ENCODE measurements at places on chromosomes 7 and 10.

DNA sequence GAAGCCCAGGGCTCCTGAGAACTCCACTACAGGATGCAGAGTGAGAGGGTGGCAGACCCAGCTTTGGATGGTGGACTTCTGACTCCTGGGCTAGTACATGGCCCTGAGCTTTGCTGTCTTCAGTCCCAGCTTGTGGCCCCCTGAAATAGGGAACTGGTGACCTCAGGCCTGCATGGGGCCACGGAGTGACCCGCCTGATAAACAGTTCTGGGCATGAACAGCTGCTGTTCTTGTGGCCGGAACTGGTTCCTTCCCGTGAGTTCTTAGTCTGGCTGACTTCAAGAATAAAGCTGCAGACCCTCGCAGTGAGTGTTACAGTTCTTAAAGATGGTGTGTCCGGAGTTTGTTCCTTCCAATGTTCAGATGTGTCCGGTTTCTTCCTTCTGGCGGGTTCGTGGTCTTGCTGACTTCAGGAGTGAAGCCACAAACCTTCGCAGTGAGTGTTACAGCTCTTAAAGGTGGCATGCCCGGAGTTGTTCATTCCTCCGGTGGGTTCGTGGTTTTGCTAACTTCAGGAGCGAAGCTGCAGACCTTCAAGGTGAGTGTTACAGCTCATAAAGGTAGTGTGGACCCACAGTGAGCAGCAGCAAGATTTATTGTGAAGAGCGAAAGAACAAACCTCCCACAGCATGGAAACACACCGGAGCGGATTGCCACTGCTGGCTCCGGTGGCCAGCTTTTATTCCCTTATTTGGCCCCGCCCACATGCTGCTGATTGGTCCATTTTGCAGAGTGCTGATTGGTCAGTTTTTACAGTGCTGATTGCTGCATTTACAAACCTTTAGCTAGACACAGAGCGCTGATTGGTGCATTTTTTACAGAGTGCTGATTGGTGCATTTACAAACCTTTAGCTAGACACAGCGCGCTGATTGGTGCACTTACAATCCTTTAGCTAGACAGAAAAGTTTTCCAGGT, 268.0 kb downstream of the ZEB1 start:
- DNase-seq: no peak

DNA sequence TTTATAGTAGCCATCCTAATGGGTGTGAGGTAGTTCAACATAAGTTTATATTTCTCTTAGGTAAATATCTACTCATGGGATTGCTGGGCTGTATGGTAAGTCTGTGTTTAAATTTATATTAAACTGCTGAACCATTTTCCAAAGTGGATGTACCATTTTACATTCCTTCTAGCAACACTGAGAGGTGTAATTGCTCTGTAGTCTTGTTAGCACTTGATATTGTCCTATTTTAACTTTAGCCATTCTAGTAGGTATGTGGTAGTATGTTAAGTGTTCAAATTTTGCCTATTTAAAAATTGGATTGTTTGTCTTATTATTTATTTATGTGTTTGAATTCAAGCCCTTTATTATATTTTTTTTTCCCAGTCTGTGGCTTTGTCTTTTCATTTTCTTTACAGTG, 2.6 kb upstream of the HPS1 start:
- no peak for DNase-seq

DNA sequence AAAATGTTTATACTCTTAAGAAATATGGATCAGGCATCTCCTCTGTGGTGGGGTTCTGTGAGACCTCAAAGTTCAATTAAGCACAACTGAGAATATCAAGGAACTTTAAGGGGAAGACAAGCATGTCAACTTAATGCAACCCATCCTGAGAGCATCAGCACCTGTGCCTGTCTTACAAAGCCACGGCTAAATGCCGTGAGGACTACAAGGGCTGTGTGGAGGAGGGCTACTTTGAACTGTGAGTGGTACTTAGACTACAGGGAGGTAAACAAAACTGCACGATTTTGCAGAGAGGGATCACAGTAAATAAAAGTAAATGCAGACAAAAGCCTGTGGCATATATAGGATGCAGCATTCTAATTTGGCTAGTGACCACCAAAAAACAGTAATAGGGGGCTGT, 139.1 kb downstream of the ATE1 start:
- DNase-seq: no peak

DNA sequence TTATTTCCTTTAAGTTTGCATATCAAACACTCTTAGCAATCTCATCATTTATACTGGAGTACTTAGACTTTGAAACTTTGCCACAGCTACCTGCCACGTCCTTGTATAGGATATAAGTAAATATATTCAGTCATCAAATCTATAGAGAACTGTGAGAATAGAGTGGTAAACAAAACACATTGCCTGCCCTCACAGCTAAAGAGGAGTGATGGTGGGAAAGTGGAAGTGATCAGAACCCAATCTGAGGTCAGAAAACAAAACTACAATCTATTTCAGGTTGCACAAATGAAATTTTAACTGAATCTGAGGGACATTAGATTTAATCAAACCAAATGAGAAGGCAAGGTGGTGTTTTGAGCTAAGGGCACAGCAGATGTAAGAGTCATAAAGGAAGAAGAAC, 74.8 kb downstream of the ZEB1 start:
- no peak for DNase-seq

DNA sequence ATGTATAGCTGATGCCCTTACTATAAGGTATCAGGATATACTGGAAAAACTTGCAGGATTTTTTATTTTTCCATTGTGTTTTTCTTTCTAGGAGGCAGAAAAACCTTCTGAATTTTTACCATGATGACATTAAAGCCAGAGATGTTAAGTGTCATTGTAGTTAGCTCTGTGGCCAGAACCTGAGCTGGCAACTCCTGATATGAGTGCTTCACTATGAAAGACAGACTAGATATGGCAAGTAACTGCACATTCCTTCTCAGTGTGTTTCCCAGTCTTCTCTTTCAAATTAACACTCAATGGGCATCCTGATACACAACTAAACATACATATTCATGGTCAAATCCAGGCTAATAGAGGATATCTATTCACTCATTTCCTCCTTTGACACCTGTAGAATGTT, 166.2 kb downstream of the CTTNBP2 start:
- no peak for DNase-seq

DNA sequence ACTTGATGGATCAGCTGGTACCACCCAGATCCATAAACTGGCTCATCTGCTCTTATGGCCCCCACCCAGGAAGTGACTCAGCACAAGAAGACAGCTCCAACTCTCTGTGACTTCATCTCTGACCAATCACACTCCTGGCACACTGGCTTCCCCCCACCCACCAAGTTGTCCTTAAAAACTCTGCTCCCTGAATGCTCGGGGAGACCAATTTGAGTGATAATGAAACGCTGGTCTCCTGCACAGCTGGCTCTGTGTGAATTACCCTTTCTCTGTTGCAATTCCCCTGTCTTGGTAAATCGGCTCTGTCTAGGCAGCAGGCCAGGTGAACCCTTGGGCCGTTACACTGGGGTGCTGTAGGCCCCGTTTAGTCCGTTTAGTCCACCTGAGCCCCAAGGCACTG, 23.4 kb upstream of the BNIP3 start:
- DNase-seq: no peak

DNA sequence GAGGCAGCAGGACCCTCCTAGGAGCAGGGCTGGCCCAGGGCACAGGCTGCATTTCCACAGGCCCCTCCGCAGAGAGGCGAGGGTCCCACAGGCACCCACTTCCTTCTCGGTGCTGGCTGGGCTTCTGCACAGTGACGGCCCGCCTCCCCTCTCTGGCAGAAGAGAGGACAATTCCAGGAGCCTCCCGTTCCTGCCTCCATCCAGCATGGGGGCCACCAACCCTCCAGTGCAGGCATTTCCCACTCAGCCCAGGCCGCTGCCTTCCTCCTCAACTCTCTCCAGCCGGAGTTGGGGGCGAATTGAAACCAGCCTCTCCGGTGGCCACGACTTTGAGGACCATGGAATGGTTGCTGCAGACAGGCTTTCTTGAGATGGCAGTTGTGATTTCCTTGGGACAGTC, 125.0 kb upstream of the PPP2R2D start:
- DNase-seq: no peak

DNA sequence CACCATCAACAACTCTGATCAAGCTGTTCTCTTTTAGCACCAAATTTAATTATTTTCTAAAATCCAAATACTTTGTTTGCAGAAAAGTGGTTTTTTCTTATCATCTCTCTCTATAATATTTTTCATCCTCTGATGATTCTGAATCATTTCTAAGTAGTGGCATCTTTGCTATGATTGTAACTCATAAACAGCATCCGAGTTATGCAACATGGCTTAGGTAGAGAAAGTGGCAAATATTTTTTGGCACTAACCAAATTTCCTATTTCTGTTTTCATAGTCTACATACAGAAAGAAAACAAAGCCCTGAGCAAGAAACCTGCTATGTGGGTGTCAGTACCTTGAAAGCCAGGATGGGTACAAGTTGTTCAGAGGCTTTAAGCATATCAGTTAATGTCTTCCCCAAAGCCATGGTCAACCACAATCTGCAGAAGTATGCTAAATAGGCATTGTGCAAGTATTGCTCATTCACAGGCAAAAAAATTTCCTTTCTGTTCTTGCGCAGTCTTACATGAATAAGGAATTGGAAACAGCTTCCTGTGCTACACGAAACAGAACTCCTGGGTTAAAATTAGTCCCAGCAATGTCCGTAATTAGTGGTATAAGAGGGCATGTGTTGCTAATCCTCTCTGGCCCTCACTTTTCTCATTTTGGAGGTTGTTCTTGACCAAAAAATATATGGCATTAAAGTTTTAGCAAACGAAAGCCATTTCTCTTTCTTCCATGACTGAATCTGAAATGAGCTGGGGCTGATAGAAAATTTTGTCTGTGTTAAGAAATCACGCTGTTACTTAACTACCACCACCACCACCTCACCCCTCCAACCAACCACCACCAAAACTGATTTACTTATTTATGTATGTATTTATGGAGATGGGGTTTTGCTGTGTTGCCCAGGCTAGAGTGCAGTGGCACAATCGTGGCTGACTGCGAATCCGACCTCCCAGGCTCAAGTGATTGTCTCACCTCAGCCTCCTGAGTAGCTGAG, 325.6 kb upstream of the MAGI2 start:
- no peak for DNase-seq

DNA sequence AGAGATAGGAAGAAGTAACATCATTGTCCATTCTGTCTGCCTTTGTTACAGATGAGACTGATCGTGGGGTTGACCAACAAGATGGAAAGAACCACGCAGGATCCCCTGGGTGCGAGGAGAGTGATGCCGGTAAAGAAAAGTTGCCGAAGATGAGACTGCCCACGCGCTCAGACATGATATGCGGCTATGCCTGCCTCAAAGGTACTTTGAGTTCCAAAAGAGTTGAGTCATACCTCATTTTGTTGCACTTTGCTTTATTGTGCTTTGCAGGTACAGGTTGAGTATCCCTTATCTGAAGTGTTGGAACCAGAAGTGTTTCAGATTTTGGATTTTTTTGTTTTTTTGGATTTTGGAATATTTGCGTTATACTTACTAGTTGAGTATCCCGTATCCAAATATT, 12.2 kb upstream of the CLCN1 start:
- DNase-seq: no peak

DNA sequence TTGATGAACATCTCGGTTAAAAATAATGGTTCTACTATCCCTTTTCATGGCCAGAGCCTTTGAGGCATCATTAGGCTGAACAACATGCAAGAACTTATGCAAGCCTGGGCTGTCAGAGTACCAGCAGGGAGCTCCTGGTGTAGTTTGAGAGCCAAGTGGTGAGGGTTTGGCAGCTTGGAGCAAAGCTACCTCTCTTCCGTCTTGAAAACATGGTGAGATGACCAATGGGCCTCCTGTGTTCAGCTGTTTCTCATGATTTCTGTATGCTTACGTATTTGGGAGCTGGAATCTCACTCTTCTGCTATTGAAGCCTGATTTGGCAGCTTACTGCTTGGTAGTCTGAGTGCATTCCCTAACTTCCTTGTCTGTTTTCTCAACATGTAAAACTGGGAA, 150.4 kb downstream of the CXCL12 start:
- no peak for DNase-seq

DNA sequence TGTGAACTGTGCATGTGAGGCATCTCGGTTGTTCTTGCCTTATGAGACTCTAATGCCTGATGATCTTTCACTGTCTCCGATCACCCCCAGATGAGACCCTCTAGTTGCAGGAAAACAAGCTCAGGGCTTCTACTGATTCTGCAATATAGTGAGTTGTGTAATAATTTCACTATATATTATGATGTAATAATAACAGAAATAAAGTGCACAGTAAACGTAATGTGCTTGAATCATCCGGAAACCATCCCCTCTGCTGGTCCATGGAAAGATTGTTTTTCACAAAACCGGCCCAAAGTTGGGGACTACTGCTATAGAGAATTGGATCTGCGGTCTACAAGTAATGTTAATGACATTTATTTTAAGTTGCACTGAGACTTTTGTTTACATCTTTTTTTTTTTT, 126.7 kb downstream of the TPST1 start:
- no peak for DNase-seq

- DNase-seq: no peak
Observed at GRCh38 chr7:150335108-150335773, 6.2 kb downstream of the RARRES2 start.

GRCh38 chr10:74855027-74855426, 28.6 kb downstream of the KAT6B start:
- DNase-seq: no peak

- no peak for DNase-seq
Observed at GRCh38 chr7:72447465-72448204, 35.5 kb upstream of the CALN1 start.

DNA sequence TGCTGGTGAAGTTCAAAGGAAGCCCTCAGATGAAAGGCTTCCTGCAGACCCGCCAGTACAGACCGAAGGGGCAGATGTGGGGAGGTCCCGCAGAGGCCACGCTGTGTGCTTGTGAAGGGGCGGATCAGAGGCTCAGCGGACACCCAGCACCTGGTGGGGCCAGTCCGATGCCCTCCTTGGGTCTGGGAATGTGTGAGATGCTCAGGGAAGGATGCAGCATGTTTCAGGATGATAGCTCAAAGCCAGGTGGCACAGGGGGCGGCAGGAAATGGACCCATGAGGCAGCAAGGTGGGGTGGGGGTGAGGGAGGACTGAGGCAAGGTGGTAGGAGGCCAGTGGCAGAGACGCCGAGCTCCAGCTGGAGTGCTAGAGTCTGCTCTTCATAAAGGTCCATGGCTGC, 27.9 kb upstream of the HSPA12A start:
- DNase-seq: no peak

DNA sequence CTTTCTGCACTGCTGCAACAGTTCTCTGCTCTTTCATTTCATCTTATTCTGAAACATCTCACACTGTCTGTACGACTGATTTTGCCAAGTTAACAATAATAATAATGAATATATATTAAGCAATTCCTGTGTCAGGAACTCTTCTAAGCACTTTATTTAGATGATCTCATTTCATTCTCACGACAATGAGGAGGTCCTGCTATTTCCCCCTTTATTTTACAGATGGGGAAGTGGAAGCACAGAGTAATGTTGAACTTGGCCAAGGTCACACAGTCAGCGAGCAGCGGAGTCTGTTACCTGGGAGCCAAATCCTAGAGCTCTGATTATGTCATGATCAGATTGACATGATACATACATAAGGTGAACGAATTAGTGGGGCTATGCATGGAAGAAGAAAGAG, 5.8 kb downstream of the MRC1 start:
- DNase-seq: no peak
